ENCODE measurements at places on chromosomes 11 and 22. TPM values are rescaled to one million over a fixed set of nuclear protein-coding genes. Genes with fewer than 3 reads are reported as not detected.

GRCh38 chr11:75576499-75576918 is 14.5 kb downstream of the SERPINH1 start:
- H3K27ac ChIP-seq = peak overlapping the region; percentile 72
- no peaks in the 10 kb centered on the region for H3K27me3 ChIP-seq
- no peak overlapping the region for H3K4me3 ChIP-seq
- peak; percentile 88 for DNase-seq
- H3K36me3 ChIP-seq = peaks cover 32% of the 10 kb centered on the region

GRCh38 chr11:64324692-64325469 is 7.0 kb downstream of the PRDX5 start:
- H3K27ac ChIP-seq = no peak overlapping the region
- H3K27me3 ChIP-seq = no peaks in the 10 kb centered on the region
- H3K36me3 ChIP-seq = peaks cover 17% of the 10 kb centered on the region
- peaks cover 13% of the 10 kb centered on the region for H3K4me1 ChIP-seq
- DNase-seq = no peak

GRCh38 chr11:96026310-96026709 is 102.4 kb upstream of the MTMR2 start:
- H3K27me3 ChIP-seq = no peaks in the 10 kb centered on the region
- DNase-seq = no peak
- no peak overlapping the region for H3K4me3 ChIP-seq

DNA sequence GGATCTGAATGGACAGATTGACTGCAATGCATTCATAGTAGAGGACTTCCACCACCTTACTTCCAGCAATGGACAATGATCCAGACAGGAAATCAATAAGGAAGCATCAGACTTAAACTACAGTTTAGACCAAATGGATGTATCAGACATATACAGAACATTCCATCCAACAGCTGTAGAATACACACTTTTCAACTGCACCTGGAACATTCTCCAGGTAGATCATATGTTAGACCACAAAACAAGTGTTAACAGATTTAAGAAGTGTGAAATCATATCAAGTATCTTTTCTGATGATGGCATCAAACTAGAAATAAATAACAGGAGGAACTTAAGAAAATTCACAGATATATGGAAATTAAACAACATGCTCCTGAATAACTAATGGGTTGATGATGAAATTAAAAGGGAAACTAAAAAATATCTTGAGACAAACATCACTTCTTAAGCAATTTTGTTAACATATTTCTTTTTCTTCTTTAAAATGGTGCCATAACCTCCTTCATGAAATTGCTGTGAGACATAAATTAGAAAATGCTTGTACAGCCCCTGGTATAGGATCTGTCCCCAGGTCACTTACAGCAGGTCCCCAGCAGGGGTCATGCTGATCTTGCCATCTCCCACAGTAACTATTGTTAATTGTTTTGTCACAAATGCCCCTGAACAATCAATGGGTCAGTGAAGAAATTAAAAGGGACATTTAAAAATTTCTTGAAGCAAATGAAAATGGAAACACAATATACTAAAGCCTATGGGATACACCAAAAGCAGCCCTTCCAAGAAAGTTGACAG is 100.0 kb upstream of the OR4B1 start:
- no peaks in the 10 kb centered on the region for H3K4me1 ChIP-seq
- no peak for DNase-seq
- H3K27ac ChIP-seq = no peak overlapping the region
- H3K27me3 ChIP-seq = no peaks in the 10 kb centered on the region
- no peak overlapping the region for H3K4me3 ChIP-seq

DNA sequence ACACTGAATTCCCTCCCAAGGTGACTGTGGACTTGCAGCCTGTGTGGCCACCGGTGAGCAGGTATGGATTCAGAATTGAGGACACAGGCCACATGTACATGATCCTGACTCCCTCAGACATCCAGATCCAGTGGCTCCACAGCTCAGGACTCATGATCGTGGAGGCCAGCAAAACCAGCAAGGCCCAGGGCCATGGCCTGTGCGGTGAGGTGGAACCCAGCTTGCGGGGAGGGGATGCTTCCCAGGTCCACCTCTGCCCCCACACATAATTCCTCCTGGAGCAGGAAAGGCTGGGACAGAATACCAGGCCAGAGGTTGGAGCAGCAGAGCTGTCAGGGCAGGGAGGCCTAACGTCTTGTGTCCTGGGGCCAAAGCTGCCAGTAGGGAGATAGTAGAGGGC is 82.1 kb downstream of the OTOG start:
- DNase-seq = no peak
- no peaks in the 10 kb centered on the region for H3K36me3 ChIP-seq
- H3K27me3 ChIP-seq = no peaks in the 10 kb centered on the region
- no peaks in the 10 kb centered on the region for H3K4me1 ChIP-seq
- no peak overlapping the region for H3K27ac ChIP-seq

GRCh38 chr11:19499999-19500398 is 212.6 kb upstream of the NAV2 start:
- H3K36me3 ChIP-seq = no peaks in the 10 kb centered on the region
- H3K4me3 ChIP-seq = no peak overlapping the region
- no peaks in the 10 kb centered on the region for H3K27me3 ChIP-seq
- no peaks in the 10 kb centered on the region for H3K4me1 ChIP-seq
- no peak for DNase-seq

GRCh38 chr11:1271927-1272326 is 37.5 kb downstream of the TOLLIP start:
- no peaks in the 10 kb centered on the region for H3K4me1 ChIP-seq
- no peak overlapping the region for H3K4me3 ChIP-seq
- no peak for DNase-seq
- no peaks in the 10 kb centered on the region for H3K27me3 ChIP-seq
- H3K36me3 ChIP-seq = peaks cover 29% of the 10 kb centered on the region

- DNase-seq = no peak
- no peaks in the 10 kb centered on the region for H3K4me1 ChIP-seq
- H3K36me3 ChIP-seq = peaks cover 88% of the 10 kb centered on the region
- H3K27me3 ChIP-seq = no peaks in the 10 kb centered on the region
- H3K4me3 ChIP-seq = no peak overlapping the region
Measured at GRCh38 chr22:20060700-20061480, 19.2 kb upstream of the DGCR8 start.

GRCh38 chr22:41556561-41556960 is 4.2 kb upstream of the CSDC2 start:
- no peaks in the 10 kb centered on the region for H3K36me3 ChIP-seq
- DNase-seq = no peak
- peaks cover 25% of the 10 kb centered on the region for H3K4me1 ChIP-seq
- peak overlapping the region; percentile 68 for H3K27ac ChIP-seq
- no peaks in the 10 kb centered on the region for H3K27me3 ChIP-seq
- no peak overlapping the region for H3K4me3 ChIP-seq

- no peak overlapping the region for H3K27ac ChIP-seq
- H3K4me1 ChIP-seq = peaks cover 9% of the 10 kb centered on the region
- peaks cover 7% of the 10 kb centered on the region for H3K27me3 ChIP-seq
- no peak overlapping the region for H3K4me3 ChIP-seq
- H3K36me3 ChIP-seq = no peaks in the 10 kb centered on the region
Measured at GRCh38 chr11:123264431-123264780, 69.4 kb upstream of the CLMP start.

GRCh38 chr22:21855676-21856075 is 11.8 kb downstream of the MAPK1 start:
- no peak for DNase-seq
- peaks cover 65% of the 10 kb centered on the region for H3K4me1 ChIP-seq
- no peak overlapping the region for H3K27ac ChIP-seq
- H3K36me3 ChIP-seq = no peaks in the 10 kb centered on the region

DNA sequence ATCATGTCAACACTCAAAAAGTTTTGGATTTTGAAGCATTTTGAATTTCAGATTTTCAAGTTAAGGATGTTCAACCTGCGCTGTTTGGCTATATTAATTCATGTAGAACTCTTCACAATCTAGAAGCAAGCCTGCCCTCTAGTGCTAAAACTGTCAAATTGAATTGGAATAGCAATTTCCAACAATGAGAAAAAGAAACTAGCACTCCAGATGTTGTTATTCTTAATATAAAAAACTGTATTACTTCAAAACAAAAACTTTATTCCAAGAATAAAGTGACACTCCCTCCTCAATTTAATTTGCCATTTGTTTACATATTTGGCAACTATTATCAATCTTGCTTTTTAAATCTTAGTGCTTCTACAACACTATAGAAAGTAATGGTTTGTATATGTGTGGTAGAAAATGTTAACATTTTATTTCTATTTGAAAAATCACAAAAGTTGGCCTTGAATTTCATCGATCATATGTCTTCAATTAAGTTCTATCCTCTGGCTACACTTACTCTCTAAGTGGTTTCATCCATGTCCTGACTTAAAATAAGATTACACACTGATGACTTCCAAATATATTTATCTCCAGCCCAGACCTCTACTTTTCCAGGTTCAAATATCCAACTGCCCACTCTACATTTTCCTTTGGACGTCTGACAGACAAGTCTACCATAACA is 36.6 kb downstream of the DCUN1D5 start:
- no peaks in the 10 kb centered on the region for H3K4me1 ChIP-seq
- H3K4me3 ChIP-seq = no peak overlapping the region
- H3K27me3 ChIP-seq = no peaks in the 10 kb centered on the region
- no peak for DNase-seq
- H3K27ac ChIP-seq = no peak overlapping the region

DNA sequence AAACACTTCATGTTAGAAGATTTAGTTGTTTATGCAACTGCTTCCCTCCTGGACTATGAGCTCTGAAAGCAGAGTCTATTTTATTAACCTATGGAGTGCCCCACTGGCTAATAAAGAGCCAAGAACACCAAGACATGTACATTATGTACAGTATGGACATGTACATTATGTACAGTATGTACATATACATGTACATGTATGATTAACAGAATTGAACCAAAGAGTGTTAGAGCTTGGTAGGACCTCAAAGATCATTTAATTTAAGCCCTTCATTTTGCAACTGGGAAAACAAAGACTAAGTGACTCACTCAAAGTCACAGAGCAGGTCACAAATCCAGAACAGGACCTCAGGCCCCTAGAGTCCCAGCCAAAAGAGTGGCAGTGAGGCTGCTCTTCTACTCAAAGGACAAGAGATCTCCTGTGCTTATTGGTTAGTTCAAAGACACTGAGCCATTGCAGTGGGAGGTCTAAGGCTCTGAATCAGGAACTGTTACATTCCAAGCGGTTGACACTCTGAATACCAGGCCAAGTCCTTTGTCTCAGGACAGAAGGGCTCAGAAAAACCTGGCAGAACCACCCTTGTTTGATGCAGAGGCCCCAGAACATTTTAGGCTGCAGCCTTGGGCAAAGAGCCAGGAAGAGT is 103.8 kb downstream of the FAM168A start:
- H3K36me3 ChIP-seq = no peaks in the 10 kb centered on the region
- no peak overlapping the region for H3K4me3 ChIP-seq
- no peaks in the 10 kb centered on the region for H3K4me1 ChIP-seq

- H3K4me1 ChIP-seq = peaks cover 69% of the 10 kb centered on the region
- H3K4me3 ChIP-seq = peak overlapping the region; percentile 76
- no peak for DNase-seq
- peak overlapping the region; percentile 75 for H3K27ac ChIP-seq
- no peaks in the 10 kb centered on the region for H3K27me3 ChIP-seq
- peaks cover 23% of the 10 kb centered on the region for H3K36me3 ChIP-seq
Measured at GRCh38 chr11:64234647-64235379, 429 bp downstream of the VEGFB start.

DNA sequence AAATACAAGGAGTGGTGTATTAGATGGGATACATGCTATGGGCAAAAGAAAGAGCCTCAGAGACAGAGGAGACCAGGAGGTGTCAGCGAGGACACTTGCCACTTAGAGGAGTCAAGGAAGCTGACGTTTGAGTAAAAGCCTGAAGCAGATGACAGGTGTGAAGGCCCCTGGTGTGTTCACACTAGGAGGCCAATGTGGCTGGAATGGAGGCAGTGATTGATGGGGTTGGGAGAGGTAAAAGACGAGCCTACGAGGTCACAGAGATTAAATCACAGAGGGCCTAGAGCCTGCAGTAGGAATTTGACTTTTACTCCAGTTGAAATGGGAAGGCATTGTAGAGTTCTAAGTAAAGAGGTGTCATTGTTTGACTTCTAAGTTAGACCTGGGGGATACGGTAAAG is 12.0 kb upstream of the GDPD5 start:
- H3K4me1 ChIP-seq = peaks cover 5% of the 10 kb centered on the region
- no peak for DNase-seq
- no peaks in the 10 kb centered on the region for H3K27me3 ChIP-seq

GRCh38 chr11:123707606-123708205 is 33.8 kb downstream of the ZNF202 start:
- H3K27me3 ChIP-seq = peaks cover 10% of the 10 kb centered on the region
- DNase-seq = no peak
- H3K36me3 ChIP-seq = no peaks in the 10 kb centered on the region
- H3K4me3 ChIP-seq = no peak overlapping the region
- H3K4me1 ChIP-seq = no peaks in the 10 kb centered on the region

GRCh38 chr11:63843041-63843440 is 4.1 kb downstream of the MARK2 start:
- H3K27ac ChIP-seq = peak overlapping the region; percentile 13
- DNase-seq = no peak
- H3K4me3 ChIP-seq = no peak overlapping the region
- peaks cover 84% of the 10 kb centered on the region for H3K4me1 ChIP-seq

CARD18 gene
- not detected for total RNA-seq

MS4A15 gene
- total RNA-seq = 113 TPM

RFPL1 gene
- not detected for total RNA-seq

DEFB131B gene
- not detected for total RNA-seq

OR8G5 gene
- total RNA-seq = 0.35 TPM

CLDN5 gene
- total RNA-seq = 213 TPM

HPS5 gene
- 32.1 TPM for total RNA-seq

All from lower lobe of right lung (tissue), 2 donors.